ENCODE measurements at places on chromosomes 13 and 19. TPM values are rescaled to one million over a fixed set of nuclear protein-coding genes. Genes with fewer than 3 reads are reported as not detected.
A peak's percentile ranks its signal among the peaks of the same experiment; 100 is the strongest.

GRCh38 chr13:79775830-79776229, 294.9 kb downstream of the NDFIP2 start:
- DNase-seq: peak; percentile 91

- DNase-seq: no peak
Measured at GRCh38 chr19:10226021-10226375, 5.1 kb downstream of the S1PR2 start.

DNA sequence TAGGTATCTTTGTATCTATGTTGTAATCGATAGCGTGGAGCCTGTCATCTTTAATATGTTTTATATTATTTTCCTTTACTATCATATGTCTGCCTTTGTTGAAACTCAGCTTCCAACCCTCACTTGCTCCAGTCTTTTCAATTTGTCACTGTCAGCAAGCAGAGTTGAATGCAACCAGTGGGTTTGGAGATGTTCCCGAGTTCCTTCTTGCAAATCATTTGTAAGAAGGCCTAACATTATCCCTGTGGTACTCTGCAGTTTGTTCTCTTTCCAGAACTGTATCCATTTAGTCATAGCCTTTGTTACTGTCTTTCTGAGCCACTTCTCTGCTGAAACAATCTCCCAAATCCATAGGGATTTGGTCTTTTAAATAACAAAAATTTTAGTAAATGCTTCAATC, 41.8 kb downstream of the RNASEH2B start:
- DNase-seq: no peak

Gene BRME1
- 0.51 TPM for total RNA-seq

Gene APOC4
- total RNA-seq: not detected

DNA sequence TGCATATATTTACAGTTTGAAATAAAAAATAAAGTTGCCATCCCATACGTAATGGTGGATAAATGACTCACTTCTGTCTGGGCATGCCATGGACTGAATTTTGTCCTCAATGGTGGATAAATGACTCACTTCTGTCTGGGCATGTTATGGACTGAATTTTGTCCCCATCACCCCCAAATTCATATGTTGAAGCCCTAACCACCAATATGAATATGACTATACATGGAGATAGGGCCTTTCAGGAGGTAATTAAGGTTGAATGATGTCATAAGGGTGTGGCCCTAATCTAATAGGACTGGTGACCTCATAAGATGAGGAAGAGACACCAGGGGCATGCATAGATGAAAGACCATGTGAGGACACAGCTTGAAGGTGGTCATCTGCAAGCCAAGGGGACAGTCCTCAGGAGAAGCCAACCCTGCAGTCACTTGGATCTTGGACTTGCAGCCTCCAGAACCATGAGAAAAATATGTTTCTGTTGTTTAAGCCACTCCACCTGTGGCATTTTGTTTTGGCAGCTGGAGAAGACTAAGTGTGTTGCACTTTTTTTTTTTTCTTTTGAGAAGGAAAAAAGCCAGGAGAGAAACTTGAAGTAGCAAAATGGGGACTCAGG, 41.8 kb downstream of the RFC3 start:
- no peak for DNase-seq

GRCh38 chr13:43767341-43767931, 19.3 kb downstream of the ENOX1 start:
- DNase-seq: no peak

DNA sequence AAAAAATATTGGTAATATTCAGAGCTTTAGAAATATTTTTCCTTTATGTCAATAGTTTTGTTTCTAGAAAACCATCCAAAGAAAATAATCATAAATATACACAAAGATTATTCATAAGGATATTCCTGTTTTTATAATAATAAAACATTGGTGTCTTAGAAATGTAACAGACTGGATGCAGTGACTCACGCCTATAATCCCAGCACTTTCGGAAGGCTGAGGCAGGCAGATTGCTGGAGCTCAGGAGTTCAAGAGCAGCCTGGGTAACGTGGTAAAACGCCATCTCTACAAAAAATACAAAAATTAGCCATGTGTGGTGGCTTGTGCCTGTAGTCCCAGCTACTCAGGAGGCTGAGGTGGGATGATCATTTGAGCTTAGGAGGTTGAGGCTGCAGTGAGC, 106.8 kb downstream of the DHRS12 start:
- peak; percentile 59 for DNase-seq

GRCh38 chr13:101996954-101997353, 404.9 kb downstream of the FGF14 start:
- DNase-seq: no peak

Gene AMH
- total RNA-seq: 1.5 TPM

GRCh38 chr13:37164635-37165034, 59.2 kb upstream of the CSNK1A1L start:
- no peak for DNase-seq

DNA sequence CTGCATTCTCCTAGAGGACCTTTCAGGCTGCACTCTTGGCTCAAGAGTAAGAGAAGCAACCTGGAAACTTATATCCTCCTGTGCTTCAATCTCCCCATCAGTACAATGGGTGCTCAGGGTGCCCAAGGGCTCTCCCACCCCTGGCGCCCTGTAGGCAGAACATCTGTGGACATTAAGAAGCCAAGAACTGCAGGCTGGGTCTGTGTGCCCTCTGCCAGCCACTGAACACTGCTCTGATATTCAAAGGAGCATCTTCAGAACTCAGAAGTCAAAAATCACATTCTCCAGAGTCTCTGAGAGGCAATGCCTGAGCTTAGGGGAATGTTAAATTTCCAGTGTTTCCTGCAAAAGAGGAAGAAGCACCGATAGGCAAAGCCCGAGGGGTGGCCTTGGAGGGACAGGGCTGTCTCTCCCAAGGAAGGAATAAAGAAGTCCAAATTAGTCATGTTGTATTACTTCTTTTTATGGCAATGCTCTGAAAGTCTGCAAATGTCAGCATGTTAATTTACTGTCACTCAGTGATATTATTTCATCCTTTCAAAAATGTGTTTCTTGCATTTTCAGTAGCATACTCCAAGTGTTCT, 88.1 kb downstream of the TSHZ3 start:
- no peak for DNase-seq

Gene KLK2
- total RNA-seq: 0.14 TPM

DNA sequence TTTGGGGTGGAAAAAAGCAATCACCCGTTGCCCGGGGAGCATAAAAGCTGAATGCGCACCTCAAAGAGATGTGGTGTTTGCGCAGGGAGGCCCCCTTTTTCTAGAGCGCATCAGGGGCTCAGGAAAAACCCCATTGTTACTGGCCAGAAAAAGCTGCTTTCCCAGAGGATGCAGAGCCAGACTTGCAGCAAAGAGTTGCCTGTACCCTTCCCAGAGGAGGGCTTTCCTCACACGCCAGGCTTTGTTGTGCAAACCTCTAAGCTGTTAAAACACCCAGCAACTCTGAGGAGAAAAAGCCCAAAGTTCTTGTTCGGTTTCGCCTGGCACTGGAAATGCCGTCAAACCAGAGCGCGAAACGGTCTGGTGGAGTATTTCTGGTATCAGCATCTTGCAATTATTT, 29.3 kb downstream of the GSX1 start:
- DNase-seq: no peak

DNA sequence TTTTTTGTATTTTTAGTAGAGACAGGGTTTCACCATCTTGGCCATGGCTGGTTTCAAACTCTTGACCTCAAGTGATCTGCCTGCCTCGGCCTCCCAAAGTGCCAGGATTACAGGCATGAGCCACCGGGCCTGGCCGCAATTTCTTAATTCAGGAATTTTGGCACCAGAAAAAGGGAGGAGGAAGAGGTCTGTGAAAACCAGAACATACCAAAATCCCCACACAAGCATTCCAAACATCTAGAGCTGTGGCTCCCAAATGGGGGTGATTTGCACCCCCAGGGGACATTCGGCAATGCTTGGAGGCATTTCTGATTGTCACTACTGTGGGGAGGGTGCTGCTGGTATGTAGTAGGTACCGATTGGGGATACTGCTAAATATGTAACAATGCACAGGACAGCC, 40.2 kb upstream of the ABCC4 start:
- DNase-seq: no peak

Gene TMEM272
- not detected for total RNA-seq

Gene AMER2
- total RNA-seq: not detected

- peak; percentile 16 for DNase-seq
Measured at GRCh38 chr13:96091164-96092117, 1.5 kb downstream of the HS6ST3 start.

- DNase-seq: no peak
Measured at GRCh38 chr13:58324161-58324560, 692.6 kb downstream of the PCDH17 start.

DNA sequence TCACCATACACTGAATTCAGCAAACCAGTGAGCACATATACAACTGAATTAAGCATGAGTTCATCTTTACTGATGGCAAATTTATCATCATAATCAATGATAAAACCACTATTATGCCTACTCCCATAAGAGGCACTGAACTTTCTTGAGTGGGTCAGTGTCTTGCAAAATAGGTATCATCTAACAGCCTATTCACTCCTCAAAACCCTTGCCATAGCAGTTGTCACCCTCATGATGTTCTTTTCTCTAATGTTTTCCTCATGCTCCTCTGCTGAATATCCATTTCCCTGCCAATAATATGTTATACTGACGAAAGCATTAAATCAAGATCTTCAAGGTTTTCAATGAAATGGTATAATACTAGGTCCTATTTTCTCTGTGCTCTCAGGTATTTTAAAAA, 5.6 kb downstream of the ARGLU1 start:
- DNase-seq: no peak

Gene LPAR6
- 66.2 TPM for total RNA-seq

Gene LGALS7B
- total RNA-seq: 1.4 TPM

DNA sequence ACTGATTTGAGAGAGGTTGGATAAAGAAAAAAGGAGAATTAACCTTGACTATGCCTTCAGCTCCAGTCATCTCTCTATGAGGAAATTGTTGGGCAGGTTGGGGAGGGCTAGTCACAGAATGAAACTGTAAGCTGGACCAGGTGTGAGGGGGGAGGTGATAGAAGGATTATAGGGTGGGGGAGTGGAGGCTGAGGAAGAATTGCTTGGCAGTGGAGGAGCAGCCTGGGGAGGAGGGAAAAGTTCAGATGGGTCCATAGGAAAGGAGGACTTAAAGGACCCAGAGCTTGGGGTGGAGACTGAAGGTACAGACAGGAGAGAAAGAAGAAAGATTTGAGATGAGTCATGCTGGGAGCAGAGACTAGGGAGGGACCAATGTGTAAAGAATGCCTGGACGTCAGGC, 8.2 kb upstream of the ZNF431 start:
- DNase-seq: no peak

- no peak for DNase-seq
Measured at GRCh38 chr13:112331675-112332074, 44.5 kb upstream of the SPACA7 start.

Gene MEIOSIN
- not detected for total RNA-seq

Gene ZNF99
- total RNA-seq: not detected

GRCh38 chr13:111313911-111314425, 6.5 kb upstream of the TEX29 start:
- DNase-seq: no peak

GRCh38 chr19:639253-640160, at the start of gene FGF22:
FGF22 (plus strand) TSS chr19:639879; CDS start chr19:639926, 47 bp downstream.
- peak; percentile 89 for DNase-seq

Gene KIR3DL1
- not detected for total RNA-seq

DNA sequence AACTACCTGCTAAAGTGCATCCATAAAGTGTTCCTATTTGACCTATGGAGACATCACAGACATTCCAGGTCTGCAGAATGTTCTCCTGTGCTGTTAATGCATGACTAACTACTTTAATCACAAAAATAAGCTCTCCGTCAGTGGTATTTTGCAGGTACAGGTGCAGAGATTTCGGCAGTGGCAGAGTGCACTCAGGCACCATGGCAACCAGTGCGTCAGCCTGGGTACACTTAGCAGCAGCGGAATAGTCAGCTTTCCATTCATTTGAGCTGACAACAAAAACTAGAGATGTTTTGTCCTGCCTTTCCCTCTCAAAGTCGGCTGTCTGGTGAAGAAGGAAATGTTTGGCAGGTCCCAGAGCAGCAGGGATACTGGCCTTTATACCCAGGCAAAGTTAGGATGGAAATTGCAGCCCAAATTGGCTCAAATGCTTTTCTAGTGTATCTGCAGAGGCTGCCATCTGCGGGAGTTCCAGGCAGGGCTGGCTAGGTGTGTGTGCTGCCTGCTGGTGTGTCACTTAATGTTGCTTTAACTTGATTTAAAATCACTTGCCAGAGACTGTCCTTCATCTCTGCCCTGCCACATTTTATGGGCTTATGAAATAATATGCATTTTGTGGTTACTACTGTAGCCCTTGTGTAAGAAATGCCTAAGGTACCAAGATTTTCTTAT, 195.8 kb downstream of the RAP2A start:
- no peak for DNase-seq

Gene TEAD2
- 101 TPM for total RNA-seq

Gene DCLK1
- total RNA-seq: 38.1 TPM

DNA sequence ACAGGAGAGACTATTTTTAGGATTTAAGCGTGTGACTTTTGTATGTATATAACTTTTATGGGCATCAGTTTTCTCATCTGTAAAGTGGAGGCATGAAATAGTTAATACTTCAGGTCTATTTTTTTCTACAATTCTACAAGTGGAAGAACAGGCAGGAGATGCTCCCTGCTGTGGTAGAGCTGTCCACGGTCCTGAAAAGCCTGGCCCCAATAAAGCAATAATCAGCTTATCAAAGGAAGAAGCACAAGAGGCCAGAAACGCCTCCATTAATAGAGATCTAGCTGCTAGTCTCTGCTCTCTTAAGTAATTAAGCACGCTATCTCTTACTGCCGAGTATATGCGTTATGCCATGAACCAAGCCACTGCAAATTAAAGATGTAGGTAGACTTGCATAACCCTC, 28.0 kb upstream of the WASF3 start:
- DNase-seq: peak; percentile 79

- DNase-seq: peak; percentile 78
Measured at GRCh38 chr19:54478677-54479266, 5.7 kb upstream of the CDC42EP5 start.

Gene C19orf18
- not detected for total RNA-seq

Gene SERPINE3
- 0.09 TPM for total RNA-seq

DNA sequence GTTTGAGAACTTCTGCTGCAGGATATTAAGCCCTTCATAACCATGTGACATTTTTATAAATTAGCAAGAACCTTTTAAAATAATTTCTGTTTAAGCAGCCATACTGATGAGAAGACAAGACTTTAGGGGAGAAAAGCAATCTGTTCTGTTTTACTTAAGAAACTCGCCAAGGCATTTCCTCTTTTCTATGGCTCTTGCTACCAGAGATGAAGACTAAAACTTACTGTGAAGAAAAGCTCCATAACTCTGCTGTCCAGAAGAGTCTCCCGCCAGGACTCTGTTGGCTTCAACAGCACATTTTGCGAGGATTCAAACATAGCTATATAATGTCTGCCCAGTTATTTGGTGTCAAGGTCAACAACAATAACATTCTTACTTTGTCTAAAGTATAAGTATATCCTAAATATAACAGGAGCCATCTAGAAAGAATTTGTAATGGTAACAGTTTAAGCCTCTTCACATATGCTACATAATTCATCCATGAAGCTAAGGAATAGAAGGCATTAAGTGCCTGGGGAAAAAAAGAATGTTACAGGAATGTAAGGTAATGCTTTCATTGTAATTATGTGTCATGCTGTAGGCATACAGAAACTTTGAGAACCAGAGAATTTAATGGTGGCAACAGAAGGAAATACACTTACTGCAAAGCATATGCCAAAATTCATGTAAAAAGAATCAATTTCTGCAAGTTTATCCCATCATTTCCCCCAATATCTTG, 53.2 kb upstream of the EEF1AKMT1 start:
- DNase-seq: no peak

Gene SIGLEC6
- total RNA-seq: not detected

Gene PPP6R1
- 23.8 TPM for total RNA-seq

GRCh38 chr13:74134777-74135325, 647 bp upstream of the KLF12 start:
- DNase-seq: peak; percentile 53

Data from dermis blood vessel endothelial cell (primary cell).